Colonic mucosa (tissue), 4 donors: ENCODE measurements at places on chromosomes 1 and 21. TPM values are rescaled to one million over a fixed set of nuclear protein-coding genes. Genes with fewer than 3 reads are reported as not detected.
A peak's percentile ranks its signal among the peaks of the same experiment; 100 is the strongest.

The OR2T12 gene
- total RNA-seq, result not detected

The FAM151A gene
- total RNA-seq, result 2.8 TPM

The DARS2 gene
- total RNA-seq, result 51.9 TPM

The SPATC1L gene
- total RNA-seq, result 6.9 TPM

The SELL gene
- 2.2 TPM for total RNA-seq

The CTSE gene
- total RNA-seq, result 10.8 TPM

The KRTAP13-2 gene
- total RNA-seq, result 6.0 TPM

The OR14I1 gene
- total RNA-seq, result not detected

The EXOSC10 gene
- total RNA-seq, result 48.0 TPM

The GBP6 gene
- not detected for total RNA-seq

The DMBX1 gene
- not detected for total RNA-seq

The COL16A1 gene
- total RNA-seq, result 15.4 TPM

The SPRR3 gene
- total RNA-seq, result not detected

The MPZ gene
- total RNA-seq, result 3.1 TPM

The NECTIN4 gene
- 4.6 TPM for total RNA-seq

DNA sequence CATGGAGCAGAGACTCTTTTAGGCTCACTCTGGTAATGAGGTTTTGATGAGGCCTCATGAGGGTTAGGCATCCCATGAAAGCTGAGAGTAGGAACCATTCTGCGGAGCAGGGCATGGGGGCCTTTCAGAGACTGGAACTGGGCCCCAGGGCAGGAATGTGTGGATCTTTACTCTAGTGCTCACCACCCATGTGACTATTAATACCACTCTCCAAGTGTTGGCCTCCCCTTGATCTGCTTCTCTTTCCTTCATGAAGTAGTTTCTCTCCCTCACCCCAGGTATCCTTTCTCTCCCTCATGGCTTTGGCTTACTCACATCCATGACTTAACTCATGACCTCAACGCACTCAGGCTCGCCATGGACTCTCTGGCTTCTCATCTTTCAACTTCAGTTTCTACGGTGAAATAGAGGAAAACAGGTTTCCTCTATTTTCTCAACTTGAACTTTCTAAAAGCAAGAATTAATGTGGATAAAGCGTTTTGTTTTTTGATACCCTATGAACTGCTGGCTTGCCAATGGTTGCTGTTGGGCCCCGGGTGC is 50.5 kb upstream of the GADD45A start:
- DNase-seq, result no peak

DNA sequence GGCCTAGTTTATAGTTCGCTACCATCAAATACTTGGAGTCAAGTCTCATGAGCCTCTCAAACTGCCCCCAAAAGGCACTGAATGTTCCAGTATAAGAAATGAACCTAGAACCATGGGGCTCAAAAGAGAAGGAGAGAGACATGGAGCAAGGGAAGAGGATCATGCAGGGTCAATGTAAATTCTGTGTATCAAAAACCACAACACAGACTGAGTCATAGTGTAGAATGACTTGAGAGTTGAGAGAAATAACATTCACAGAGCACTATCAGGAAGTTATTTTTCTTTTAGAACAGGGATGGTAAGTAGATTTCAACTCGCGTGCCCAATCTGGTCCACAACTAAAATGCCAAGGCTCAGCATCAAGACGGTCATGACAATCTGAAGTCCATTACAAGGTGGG is 59.8 kb downstream of the GNG12 start:
- DNase-seq, result no peak

DNA sequence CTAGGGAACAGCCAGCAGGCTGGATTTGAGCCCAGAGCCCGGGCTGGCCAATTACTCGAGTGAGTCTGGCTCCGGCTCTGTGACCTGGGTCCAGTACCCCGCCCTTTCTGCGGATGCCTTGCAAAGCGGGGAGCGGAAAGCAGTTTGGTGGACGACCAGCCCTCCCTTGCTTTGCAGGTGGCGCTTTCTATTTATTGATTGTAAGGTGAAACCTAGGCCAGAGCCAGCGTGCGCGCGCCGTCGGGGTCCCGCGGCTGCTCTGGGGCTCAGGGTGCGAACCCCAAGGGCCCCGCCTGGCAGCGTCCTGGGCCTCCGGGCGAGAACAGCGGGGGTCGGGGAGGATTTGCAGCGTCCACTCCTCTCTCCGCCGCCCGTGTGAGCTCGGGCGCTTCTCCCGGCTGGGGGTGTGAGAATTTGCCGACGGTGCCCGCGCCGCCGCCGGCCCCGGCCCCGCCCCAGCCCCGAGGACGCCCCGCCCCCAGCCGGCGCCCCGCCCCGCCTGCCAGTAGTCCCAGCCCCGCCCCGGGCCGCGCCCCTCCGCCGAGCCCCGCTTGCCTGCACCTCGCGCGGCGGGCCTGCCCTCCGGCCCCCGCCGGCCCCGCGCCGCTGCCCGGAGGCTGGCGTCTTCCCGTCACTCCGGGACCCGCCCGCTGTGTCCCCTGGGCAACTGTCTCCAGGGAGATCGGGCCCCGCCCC is 37.6 kb downstream of the PIK3CD start:
- peak; percentile 89 for DNase-seq

- no peak for DNase-seq
Observed at GRCh38 chr1:185568155-185569123, 165.8 kb upstream of the HMCN1 start.

- peak; percentile 2 for DNase-seq
Observed at GRCh38 chr1:29682171-29682918, 446.0 kb downstream of the PTPRU start.

- peak; percentile 67 for DNase-seq
Observed at GRCh38 chr21:36126208-36126565, 8.7 kb upstream of the CBR3 start.

DNA sequence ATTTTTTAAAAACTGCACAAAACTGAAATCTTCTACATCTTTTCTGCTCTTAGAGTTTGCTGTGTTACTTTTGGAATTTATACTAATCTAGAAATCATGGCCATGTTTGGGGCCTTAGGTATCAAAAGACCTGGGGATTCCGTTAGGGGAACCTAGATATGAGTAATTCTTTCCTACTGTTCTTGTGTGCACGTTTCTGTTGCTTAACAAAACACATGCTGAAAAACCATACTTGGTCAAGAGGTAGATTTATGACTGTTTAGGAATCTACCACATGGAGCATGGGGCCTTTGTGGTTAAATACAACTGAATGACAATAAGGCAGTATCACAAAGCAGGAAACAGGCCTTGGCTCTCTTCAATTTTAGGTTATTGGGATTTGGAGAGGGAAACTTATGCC is 291.9 kb upstream of the USP25 start:
- no peak for DNase-seq

DNA sequence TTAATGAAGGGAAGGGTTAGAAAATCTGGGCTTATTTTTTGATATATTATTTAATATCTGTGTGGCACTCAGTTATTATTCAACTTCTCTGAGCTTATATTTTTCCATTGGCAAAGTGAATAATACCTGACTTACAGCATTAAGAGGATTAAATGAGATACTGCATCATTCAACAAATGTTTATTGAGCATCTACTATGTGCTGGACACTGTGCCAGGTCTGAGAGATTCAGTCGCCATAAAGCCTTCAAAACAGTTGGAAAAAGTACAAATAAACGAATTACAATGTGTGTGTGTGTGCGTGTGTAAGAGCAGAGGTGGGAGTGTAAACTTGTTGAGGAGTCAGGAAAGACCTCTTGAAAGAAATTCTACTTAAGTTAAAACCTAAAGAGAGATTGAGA is 87.9 kb upstream of the CD53 start:
- DNase-seq, result no peak

- no peak for DNase-seq
Observed at GRCh38 chr1:236654957-236655356, 31.3 kb upstream of the ACTN2 start.

- DNase-seq, result peak; percentile 81
Observed at GRCh38 chr1:31701091-31701736, 2.6 kb downstream of the COL16A1 start.

DNA sequence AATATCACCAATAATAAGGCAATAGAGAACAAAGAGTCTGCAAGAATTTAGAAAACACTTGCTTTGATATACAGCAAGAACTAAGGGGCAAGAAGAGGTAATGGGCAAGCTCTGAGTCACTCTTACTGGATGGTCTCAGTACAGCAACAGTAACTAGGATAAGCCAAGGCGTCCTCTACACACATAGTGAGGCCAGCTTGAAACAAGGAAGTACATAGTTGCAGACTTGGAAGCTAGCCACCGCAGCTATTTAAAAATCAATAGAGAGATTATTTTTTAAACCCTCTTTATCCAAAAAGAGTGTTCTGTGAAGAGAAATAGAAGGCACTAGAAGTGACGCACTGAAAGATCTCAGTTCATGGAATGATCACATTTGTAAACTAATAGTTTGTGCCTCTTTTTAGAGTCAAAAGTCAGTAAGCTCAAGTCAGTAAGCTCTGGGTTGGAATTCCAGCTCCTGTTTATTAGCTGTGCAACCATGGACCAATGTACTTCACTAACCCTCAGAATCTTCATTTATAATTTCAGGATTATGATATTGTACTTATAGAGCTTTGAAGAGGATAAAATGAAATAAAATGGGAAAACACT is 118.6 kb downstream of the AKT3 start:
- no peak for DNase-seq

DNA sequence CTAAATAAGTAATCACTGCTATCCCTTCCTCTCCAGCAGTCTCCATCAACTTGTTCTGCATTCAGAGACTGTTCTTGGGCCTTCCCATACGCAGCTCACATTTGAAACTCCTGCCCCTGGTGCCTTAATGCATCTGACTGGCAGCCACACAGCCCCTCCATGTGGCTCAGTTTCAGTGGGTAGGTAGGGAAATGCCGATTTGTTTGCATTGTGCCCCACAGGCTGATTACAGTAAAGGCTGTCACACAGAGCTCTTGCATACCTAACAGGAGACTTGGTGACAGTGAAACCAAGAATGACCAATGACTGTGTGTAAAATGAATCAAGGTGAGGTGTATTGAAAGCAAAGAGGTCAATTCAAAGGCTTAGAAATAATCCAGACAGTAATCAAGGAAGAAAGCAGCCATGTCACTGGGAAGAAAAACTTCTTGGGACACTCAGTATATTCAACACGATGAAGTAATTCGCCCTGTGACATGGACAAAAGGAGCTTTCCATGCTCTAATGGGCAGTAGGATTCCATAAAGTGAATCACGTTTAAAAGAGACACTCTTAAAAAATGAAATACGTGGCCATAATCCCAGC is 12.7 kb upstream of the B3GALNT2 start:
- DNase-seq, result no peak

- no peak for DNase-seq
Observed at GRCh38 chr1:183241471-183241870, 55.4 kb downstream of the LAMC2 start.

- no peak for DNase-seq
Observed at GRCh38 chr21:39065917-39066316, 117.3 kb downstream of the PSMG1 start.

DNA sequence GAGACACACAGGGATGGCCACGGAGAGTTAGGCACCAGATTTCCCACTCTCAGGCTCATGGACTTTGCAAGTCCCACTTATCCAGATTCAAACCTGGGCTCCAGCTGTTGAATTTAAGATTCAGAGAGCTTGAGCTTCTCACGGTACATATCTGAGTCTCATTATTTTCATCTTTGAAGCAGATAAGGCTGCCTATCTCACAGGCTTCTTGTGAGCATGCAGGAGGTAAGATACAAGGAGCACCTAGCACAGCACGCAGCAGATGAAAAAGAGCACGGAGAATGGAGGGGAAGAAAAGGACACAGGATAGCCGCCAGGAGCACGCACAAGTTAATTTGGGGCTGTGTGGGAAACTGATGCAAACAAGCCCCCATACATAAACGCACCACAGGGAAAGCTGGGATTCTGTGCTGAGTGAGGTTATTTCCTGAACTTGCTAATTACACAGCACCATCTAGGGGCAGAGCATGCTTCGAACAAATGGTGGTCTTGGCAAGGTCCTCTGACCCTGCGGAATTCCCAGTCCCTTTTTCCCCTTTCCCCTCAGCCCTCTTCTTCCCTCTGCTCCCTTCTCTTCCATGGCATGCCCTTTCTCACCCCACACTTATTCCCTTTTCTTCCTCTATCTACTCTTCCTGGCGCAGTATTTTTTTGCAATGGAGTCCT is 134.7 kb upstream of the VANGL1 start:
- no peak for DNase-seq

DNA sequence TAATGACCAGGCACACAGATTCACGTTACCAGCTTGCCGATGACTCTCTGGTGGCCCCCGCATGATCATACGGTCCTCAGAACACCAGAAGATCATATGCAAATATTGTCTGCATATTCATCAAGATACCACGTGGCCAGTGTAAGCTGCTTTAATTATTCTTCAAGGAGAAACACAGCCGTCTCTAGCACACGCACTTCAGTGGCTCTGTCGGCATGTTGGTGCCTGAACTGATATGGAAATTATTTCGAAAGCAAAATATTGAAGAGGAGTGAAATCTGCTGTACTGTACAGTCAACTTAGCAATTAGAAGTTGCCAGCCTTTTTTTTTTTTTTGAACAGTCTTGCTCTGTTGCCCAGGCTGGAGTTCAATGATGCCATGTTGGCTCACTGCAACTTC is 5.9 kb upstream of the KIF26B start:
- no peak for DNase-seq

DNA sequence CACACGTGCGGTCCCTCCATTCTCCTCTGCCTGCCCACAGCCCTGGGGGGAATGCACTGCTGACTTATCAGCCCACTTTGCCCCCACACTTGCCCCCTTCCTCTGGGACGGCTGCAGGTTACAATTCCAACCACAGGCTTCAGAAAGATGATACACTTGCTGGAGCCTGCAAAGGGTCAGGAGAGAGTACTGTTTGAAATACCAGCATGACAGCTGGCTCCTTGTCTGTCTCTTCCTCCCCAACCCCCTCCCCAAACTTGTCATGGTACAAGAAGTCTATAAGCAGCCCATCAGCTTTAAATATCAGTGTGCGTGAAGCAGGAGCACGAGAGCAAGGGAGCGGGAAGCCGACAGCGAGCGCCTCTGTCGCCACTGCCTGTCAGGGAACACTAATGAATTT is 62.4 kb downstream of the ERI3 start:
- no peak for DNase-seq

GRCh38 chr21:42651515-42652401 is 1.7 kb upstream of the PDE9A start:
- peak; percentile 78 for DNase-seq

DNA sequence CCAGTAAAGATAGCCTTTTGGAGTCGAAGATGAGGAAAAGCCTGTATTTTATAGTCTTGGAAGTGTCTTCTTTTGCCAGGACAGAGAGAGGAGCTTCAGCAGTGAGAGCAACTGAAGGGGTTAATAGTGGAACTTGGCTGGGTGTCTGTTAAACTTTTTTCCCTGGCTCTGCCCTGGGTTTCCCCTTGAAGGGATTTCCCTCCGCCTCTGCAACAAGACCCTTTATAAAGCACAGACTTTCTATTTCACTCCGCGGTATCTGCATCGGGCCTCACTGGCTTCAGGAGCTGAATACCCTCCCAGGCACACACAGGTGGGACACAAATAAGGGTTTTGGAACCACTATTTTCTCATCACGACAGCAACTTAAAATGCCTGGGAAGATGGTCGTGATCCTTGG is at the start of gene VCAM1:
Gene VCAM1, plus strand, starts transcription at position 253 of the 400 bp plus-strand sequence. Its CDS starts 119 bp downstream, at position 372.
- DNase-seq, result no peak

DNA sequence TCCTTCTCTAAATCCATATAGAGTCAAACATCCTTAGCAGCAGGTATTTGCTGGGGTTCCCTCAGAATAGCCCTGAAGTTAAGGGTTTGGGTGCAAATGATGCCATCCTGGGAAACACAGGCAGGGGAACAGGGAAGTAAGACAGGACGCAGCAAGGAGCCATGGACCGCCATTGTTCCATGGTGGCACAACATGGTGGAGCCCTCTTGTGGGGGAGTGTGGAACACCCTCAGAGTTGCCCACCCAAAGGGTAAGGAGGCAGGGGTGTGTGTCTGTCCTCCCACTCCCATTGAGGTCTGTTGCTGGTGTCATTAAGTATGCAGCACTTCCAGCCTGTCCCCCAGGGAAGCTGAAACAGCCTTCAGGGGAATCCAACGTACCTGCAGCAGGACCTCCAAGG is 20.4 kb upstream of the RCAN1 start:
- no peak for DNase-seq
